Left hindlimb (tissue), 1 donor: ENCODE measurements at places on chromosomes 1 and 21.

DNA sequence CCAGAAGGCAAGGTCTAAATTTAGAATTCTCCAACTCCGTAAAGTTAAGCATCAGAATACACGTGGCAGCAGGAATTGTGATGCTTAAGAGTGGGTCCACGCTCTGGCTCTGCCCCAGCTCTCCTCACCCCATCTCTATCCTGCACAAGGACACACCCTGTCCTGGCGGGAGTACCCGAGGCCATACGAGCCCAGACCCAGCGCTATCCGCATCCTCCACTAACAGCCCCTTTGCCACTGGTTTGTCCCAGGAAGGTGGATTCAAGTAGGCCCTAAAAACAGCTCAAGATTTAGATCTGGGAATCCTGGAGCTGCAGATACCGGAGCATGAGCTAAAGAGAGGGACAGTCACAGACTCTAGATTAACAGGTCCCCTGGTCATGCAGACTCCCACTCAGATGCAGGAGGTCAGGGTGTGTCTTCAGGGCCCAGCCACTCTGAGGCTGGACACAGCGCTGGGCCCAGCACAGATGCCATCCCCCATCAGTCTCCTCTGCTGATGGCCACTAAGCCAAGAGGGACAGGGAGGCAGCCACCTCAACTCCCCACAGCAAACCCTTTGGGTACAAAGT, 393.3 kb downstream of the NPHP4 start:
- DNase-seq, result no peak

- DNase-seq, result no peak
These were observed 904 bp downstream of the GJB3 start for GRCh38 chr1:34781844-34782391.

DNA sequence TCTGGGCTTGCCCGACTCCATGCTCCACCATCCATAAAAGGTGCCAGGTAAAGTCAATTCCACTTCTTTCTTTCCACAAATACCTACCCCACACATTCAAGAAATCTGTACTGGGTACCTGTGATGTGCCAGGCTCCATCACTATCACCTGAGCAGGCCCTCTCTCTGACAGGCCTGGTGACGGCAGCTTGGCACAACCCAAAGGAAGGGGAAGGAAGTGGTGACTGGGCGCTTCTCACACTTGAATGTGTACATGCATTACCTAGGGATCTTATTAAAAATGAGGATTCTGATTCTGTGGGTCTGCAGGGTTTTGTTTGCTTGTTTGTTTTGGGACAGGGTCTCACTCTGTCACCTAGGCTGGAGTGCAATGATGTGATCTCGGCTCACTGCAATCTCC, 7.5 kb downstream of the HTR1D start:
- no peak for DNase-seq

- no peak for DNase-seq
These were observed 726.9 kb upstream of the PTBP2 start for GRCh38 chr1:95994643-95995042.

DNA sequence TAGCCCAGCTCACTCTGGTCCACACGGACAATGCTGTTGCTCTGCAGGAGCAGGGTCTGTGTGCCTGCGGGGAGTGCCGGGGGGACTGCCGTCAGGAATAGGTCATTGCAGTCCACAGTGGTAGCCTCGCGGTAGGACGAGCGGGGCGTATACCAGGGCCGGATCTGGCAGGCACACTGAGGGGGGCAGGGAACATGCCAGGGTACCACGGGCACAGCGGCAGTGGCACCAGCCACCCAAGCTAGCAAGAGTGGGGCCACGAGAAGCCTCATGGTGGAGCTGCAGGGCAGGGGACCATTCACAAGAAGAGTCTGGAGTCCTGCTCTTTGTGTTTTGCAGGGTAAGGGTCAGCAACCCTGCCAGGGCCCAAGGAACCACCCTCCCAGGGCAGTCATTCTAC, 65.8 kb downstream of the LRRN2 start:
- DNase-seq, result no peak

DNA sequence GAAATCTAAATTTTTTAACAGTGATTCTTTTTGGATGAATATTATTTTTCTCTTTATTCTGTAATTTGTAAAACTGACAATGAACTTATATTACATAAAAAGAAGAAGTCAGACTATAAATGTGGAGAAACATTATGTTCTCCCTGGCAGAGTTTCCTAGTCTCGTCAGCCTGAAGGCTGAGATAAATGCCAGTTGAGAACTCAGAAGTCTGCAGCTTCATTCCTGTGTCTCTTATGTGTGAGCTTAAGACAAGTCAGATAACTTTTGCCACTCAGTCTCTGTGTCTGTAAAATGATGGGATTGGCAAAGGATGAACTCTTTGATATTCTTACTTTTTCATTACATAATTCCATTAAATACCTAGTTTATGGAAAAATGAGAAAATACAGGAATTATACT, 568.8 kb upstream of the ZRANB2 start:
- no peak for DNase-seq

- DNase-seq, result no peak
These were observed 294.4 kb upstream of the NR5A2 start for GRCh38 chr1:199733125-199733524.

GRCh38 chr1:56569661-56570060, 9.7 kb downstream of the PLPP3 start:
- DNase-seq, result no peak

DNA sequence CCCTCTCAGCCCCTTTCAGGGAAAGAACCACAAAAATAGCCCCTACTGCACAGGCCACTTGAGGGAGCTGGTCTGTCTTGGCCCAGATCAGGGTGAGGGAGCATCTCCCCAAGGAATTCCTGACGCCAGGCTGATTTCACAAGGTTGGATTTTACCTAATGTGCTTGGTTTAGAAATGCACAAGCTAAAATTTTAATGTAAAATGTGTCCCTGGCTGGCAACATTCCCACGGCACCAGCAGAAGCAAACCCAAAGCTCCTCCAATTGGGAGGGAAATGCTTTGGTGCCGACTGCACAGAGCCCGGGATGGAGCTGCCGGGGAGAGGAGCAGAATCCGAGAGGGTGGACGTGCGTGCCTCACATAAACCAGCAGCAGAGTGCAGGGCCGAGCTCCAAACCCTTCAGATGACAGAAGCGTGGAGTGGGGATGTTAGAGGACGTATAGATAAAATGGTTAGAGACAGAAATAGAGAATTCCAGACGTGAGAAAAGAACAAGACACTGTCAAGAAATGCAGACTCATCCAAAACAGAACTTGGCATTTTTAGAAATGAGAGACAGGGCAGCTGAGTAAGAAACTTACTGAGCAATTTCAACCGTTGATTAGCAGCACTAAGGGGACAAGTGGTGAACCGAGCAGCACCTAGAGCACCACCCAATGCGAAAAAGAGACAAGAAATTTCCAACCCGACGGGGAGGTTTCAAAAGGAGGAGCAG, 41.6 kb upstream of the TMEM52 start:
- no peak for DNase-seq

- no peak for DNase-seq
These were observed 7.4 kb upstream of the HYI start for GRCh38 chr1:43460988-43461693.
